CD4-positive, CD25-positive, alpha-beta regulatory T cell (primary cell): ENCODE measurements at places on chromosomes 2 and 18.

DNA sequence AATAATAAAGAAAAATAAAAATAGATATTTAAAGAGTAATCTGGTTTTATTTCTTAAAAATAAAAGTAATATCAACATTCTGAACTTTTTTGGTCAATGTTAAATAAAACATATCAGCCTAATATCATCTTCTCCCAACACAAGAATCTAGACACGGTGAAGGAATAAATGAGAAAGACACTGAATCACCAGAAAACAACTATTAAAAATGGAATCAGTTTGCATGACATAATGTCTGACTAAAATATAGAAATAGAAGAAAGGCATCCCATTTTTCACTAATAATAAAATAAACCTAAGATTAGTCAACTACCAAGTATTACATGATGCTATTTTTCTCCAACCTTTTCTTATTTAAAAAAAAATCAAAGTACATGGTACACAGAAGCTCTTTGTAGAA lies 30.8 kb upstream of the TNFAIP6 start:
- DNase-seq, result no peak

GRCh38 chr2:3466966-3467365 lies 52.4 kb downstream of the ADI1 start:
- DNase-seq, result no peak

DNA sequence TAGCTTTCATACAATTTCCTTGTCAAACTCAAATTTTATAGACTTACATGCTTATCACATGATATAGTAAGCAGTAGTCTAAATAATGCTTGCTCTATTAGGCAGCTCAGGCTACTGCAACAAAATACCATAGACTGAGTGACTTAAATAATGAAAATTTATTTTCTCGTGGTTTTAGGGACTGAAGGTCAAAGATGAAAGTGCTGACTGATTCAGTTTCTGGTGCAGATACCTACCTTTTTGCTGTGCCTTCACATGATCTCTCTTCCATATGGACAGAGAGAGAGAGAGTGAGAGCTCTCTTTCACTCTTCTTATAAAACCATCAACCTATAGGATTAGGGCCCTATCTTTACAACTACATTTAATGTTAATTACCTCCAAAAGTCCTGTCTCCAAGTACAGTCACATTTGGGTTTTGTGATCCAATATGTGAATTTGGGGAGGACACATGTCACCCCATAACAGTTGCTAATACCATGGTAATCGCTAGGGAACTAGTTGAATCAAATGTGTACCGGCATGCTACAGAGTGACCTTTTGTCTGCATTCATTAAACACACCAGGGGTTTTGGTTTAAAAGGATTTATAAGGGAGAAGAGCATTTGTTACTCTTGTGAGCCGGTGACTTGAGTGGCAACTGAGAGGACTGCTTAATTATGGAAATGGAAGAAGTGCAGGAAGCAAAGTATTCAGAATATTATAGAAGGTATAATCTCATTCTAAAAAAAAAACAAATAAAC lies 723.4 kb upstream of the LRRTM4 start:
- DNase-seq, result no peak

DNA sequence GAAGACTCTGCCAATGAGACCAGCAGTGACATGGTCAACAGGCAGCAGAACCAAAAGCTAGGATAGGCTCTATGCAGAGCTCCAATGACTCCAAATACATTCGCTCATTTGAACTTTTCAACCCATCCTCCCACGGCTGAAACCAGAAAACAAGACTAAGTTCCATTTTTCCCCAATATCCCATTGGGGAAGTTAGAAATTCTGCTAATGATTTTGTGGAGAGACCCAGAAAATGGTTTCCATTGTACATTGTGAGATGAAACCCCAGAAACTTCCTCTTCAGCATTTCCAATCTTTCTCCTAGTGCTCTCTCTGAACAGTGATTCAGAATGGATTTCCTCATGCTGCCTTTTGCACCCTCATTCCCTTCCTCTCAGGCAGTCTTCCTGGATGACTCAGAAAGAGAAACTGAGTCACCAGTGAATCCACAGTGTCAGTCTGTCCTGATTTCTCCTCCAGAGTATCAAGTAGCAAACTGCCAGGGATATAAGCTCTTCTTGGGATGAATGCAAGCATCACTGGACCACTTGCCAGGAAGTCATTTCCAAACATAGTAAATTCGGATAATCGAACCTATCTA lies 467.7 kb upstream of the ID2 start:
- DNase-seq, result no peak

- no peak for DNase-seq
Observed at GRCh38 chr18:24263050-24263449, 124.2 kb downstream of the CABYR start.
